Sigmoid colon (tissue), 7 donors: ENCODE measurements at places on chromosomes 4 and X.

DNA sequence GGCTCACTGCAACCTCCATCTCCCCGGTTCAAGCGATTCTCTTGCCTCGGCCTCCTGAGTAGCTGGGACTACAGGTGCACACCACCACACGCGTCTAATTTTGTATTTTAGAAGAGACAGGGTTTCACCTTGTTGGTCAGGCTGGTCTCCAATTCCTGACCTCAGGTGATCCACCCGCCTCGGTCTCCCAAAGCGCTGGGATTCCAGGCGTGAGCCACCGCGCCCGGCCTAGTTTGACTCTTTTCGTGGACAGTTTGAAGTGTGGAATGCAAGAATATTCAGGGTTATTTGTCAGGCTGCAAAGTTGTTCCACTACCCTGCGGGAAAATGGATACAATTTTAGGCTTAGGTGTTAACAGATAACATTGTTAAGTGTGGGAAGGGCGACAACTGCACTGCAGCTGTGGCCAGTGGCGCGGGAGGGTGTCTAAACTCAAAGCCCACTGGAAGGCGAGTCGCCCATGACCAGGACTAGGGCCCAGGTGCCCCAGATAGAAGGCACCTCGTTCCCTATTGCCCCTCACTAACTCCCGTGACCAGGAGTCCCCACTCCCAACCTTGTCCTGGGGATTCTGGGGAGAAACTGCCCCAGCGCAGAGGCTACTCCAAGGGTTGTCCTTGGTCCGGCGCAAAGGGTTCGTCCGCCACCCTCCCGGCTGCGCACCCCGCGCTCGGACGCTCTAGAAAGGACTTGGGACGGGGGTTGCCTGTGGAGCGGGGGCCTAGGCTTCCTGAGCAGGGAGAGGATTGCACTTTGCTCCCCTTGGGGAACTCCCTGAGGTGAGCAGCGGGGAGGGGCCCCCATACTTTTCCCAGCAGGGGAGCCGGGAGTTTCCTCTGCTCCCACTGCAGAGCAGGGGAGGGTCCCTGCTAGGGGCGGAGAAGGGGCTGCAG lies 1.1 kb upstream of the CD99 start:
- peak overlapping the region; percentile 99 for H3K4me3 ChIP-seq
- H3K36me3 ChIP-seq: no peaks in the 10 kb centered on the region
- no peaks in the 10 kb centered on the region for H3K27me3 ChIP-seq

- H3K27ac ChIP-seq: no peak overlapping the region
- no peaks in the 10 kb centered on the region for H3K4me1 ChIP-seq
Measured at GRCh38 chrX:14528629-14529289, 577 bp upstream of the GLRA2 start.

GRCh38 chr4:112245383-112245782 lies 13.8 kb downstream of the AP1AR start:
- no peaks in the 10 kb centered on the region for H3K4me1 ChIP-seq
- H3K4me3 ChIP-seq: no peak overlapping the region
- no peaks in the 10 kb centered on the region for H3K27me3 ChIP-seq
- DNase-seq: no peak
- H3K36me3 ChIP-seq: no peaks in the 10 kb centered on the region
- H3K27ac ChIP-seq: no peak overlapping the region

DNA sequence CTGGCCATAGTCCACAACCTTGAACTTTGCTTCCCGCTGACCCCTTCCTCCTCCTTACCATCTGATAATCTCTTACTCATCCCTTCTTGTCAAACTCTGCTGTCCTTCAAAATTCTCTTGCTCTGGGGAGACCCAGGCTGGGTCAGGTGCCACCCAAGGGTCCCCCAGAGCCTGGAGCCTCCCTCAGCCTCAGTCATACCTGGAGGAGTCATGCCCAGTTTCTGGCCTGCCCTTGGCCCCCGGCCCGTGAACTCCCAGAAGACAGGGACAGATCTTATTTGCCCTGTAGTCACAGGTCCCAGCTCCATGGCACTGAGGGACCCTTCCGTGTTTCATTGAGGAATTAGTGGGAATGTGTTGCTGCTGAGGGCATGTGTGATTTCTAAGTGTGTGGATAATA lies 4.7 kb upstream of the GPR78 start:
- H3K27ac ChIP-seq: no peak overlapping the region
- H3K36me3 ChIP-seq: no peaks in the 10 kb centered on the region
- peaks cover 15% of the 10 kb centered on the region for H3K27me3 ChIP-seq
- no peaks in the 10 kb centered on the region for H3K4me1 ChIP-seq
- peak; percentile 35 for DNase-seq

DNA sequence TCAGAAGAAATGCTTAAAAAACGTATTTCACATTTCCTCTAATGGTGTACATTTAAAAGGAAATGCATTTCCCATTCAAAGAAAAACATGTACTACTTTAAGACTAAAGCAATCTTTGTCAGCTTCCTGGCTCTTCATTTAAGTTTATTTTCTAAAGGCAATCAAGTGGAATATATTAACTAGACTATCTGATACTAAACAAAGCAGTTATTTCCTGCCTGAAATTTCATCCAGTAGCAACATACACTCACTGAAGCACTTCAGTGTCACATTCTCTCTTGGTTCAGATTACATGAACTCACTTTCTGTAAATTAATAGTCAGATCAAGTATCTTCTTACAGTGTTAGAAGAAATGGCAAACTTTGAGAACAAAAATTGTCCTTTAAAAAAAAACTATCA lies 42.5 kb downstream of the LRBA start:
- no peak for DNase-seq
- H3K36me3 ChIP-seq: no peaks in the 10 kb centered on the region
- H3K4me1 ChIP-seq: no peaks in the 10 kb centered on the region
- H3K27ac ChIP-seq: no peak overlapping the region
- H3K27me3 ChIP-seq: no peaks in the 10 kb centered on the region

DNA sequence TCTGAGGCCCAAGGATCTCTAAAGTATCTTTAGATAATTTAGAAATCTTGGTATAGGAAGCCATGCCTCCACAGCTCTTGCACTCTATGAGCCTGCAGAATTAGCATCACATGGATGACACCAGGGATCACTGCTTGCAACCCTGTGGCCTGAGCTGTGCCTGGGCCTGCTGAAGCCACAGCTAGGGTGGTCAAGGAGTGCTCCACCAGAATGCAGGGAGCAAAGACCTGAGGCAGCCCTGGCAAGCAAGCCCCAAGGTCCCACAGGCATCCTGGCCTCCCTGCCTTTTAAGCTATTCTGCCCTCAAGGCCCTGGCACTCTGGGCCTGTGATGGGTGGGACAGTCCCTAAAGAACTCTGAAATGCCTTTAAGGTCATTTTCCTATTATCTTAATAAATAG lies 105.2 kb upstream of the NALF2 start:
- DNase-seq: no peak
- H3K27me3 ChIP-seq: no peaks in the 10 kb centered on the region
- H3K4me1 ChIP-seq: no peaks in the 10 kb centered on the region
- H3K4me3 ChIP-seq: no peak overlapping the region
- H3K36me3 ChIP-seq: no peaks in the 10 kb centered on the region

DNA sequence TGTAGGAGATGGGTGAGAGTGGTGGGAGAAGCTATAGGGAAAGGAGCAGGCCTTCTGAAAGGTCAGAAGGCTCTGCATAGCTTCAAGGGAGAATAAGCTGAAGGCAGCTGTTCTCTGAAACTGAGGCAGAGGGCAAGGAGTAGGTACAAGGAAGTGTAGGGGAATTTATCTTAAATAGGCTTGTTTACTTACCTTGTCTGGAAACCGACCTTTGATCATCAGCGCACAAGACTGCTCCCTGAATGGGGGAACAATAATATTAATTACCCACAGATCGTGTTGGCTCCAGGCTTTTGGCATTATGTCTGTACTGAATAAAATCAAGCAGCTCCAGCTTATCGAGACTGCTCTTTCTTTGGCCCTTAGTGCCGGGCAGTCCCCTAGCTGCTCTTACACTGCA lies 175.5 kb upstream of the MAGEB16 start:
- H3K36me3 ChIP-seq: no peaks in the 10 kb centered on the region
- no peak for DNase-seq
- H3K4me1 ChIP-seq: no peaks in the 10 kb centered on the region
- H3K27me3 ChIP-seq: no peaks in the 10 kb centered on the region
